ENCODE measurements at places on chromosomes 5 and 9. TPM values are rescaled to one million over a fixed set of nuclear protein-coding genes. Genes with fewer than 3 reads are reported as not detected.

GRCh38 chr9:14706530-14707140, 13.4 kb upstream of the ZDHHC21 start:
- no peak for DNase-seq

DNA sequence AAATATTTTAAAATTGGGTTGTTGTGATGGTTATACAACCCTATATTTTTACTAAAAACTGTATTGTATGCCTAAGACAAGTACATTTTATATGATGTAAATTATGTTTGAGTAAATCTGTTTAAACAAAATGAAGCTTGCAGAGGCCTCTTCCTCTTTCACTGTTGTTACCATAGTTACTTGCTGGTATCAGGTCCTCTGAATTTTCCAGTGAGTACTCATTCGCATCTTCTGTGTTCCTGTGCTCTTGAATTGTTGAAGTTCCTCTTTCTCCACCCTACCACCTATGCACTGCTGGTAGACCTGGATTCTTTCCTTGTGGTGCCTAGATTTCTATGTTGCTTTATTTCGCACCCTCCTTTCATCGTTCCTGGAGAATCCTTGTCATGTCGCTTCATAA, 938.5 kb upstream of the ACO1 start:
- DNase-seq, result no peak

- DNase-seq, result peak; percentile 69
Measured at GRCh38 chr9:37908698-37909186, 4.8 kb upstream of the SLC25A51 start.

DNA sequence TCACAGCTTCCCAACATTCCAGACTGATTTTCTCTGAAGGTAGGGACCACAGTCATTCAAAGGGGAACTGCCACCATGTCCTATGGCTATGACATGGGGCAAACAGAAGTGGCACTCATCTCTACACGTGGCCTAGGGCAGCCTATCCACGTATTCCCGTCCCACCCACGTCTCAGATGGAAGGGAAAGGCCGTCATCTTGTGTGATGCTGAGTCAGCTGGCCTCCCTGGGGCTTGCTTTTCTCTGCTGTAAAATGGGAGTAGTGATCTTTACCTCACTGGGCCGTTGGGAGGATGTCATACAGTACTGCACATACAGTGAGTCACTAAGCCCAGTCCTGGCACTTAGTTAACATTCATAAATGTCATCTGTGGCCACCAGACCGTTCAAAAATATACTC, 72.3 kb downstream of the RAPGEF1 start:
- DNase-seq, result no peak

GRCh38 chr5:132465059-132465707, 25.4 kb downstream of the IRF1 start:
- DNase-seq, result no peak

The ROPN1L gene
- not detected for total RNA-seq

The BOD1 gene
- total RNA-seq, result 56.3 TPM

The MAT2B gene
- 63.4 TPM for total RNA-seq

All from HT1080 (cell line).